ENCODE measurements at places on chromosomes 16 and 17.

DNA sequence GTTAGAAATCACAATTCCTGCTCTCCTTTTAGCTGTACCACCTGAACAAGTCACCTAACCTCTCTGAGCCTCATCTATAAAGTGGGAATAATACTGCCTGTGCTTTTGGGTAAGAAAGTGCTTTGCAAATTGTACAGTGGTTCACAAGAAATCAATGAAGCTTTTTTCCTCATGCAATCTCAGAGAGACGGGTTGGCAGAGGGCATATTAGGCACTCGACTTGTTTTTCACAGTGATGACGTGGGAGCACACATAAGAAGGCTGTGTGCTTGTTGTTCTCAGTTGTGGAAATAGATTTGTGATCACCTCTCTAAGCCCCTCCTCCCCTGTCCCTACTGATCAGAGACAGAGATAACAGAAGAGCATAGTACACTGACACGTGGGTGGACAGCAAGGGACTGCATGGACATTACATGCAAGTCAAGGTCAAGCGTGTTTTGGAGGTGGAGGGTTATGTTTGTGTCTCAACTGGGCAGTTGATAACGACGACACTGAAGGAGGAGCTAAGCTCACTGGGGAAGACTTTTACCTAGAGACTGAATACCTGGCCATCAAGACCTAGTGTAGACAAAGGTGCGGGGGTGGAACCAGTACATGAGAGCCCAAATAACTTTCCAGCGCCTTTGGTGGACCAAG, 1.7 kb upstream of the GPT2 start:
- no peak for DNase-seq

DNA sequence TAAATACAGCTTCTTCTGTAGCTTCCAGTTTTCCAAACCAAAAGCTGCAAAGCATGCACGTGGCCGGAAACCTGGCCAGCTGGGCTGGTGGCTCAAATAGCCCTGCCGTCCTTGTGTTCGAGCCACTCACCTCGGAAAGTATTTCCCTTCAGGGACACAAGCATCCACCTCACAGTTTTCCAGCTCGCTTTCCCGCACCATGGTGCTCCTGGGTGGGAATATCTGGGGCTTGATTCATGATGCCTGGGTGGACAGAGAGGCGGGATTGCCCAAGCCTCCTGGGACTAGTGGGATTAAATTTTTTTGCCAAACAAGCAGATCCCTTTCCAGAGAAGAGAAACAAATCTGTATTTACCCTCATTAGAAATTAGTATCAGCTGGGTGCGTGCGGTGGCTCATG, 7.1 kb upstream of the MVD start:
- DNase-seq, result no peak

GRCh38 chr17:80987941-80988461, 3.6 kb upstream of the CHMP6 start:
- DNase-seq, result no peak

GRCh38 chr16:1363501-1364041, 11.8 kb downstream of the GNPTG start:
- peak; percentile 34 for DNase-seq

DNA sequence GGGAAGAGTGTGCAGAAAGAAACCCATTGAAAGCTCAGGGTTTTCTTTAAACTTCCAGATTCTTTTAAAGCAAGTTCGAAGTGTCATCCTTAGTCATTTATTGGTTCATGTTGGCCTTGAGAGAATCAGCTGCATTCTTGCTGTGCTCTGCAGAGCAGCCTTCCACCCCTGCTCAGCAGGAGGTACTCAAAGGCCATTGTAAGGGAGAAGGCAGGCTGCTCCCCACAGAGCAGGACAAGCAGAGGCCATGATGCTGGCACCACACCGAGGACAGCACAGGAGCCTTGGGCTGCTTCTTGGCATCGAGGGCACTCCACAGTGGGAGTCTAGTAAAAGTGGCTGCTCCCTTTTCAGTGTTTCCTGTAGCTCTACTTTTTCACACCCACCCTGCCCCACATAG, 29.6 kb downstream of the NMT1 start:
- DNase-seq, result no peak

DNA sequence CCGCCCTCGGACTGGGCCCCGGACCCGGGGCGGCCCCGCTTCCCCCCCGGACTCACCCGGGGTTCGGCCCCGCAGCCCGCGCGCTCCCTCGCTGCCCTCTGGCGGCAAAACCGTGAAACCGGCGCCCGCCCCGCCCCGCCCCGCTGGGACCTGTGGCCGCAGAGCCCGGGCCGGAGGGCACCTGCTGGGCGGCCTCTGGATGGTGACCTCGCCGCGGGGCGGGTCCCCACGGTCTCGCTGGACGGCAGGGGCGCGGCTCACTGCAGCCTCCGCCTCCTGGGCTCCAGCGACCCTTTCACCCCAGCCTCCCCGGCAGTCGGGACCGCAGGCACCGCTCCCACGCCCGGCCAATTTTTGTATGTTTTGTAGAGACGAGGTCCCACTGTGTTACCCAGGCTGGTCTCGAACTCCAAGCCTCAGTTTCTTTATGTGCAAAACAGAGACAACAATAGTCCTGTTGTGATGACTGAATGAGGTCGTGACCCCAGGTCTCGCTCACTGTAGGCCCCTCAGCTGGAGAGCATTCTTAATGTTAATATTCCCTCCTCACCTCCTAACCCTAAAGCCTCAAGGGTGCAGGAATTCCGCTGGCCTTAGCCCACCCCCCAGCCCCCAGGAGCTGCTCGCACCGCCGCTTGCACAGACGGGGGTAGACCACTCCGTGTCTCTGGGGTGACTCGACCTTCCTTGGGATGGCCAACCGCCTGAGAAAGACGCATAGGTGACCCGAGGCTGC, 33.7 kb upstream of the RPH3AL start:
- DNase-seq, result peak; percentile 17

GRCh38 chr17:21539146-21539545, 153.2 kb upstream of the KCNJ18 start:
- no peak for DNase-seq

DNA sequence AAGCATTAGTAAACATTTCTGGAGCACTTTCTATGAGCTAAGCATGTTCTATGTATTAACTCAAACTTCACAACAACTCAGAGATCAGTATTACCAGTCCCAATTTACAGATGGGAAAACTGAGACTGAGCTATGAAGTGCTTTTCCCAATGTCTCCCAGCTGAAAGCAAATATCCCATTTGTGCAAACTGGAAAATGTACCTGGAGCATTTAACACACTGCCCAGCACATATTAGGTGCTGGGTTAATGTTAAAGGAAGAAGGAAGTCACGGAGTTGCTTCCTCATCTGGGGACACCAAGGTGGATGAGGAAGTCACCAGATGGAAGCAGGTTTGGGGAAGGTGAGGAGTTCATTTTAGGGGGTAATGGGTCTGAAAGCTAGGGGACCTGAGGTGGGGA, 66.1 kb downstream of the ABCC6 start:
- no peak for DNase-seq

- DNase-seq, result no peak
Observed at GRCh38 chr17:4221899-4222659, 41.7 kb downstream of the ANKFY1 start.

GRCh38 chr17:66739553-66739952, 95.4 kb upstream of the CACNG5 start:
- DNase-seq, result no peak

DNA sequence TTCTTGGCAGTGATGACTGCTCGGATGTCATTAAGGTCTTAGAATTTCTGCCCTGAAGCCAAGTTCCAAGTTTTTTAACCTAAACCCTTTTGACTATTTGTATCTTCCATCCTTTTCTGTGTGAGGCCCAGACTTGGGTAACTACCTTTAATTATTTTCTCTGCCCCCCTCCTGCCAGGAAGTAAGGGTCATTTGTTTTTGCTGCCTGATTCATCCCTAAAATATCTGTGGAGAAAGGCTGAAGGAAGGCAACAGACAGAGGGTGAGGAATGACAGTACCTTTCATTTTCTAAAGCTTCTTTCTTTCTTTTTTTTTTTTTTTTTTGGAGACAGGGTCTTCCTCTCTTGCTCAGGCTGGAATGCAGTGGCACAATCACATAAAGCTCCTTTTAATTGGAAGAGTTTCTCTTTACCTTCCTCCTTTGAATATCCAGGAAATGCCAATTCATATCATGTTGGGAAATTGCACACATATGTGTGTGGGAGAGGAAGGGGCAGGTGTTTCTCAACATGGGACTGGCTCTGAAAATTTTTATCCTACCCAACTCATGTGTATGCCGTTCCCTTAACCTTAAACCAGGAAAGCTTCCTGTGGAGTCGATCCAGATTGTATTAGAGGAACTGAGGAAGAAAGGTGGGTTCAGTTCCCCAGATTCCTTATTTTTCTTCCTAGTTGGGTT, 957 bp downstream of the VPS25 start:
- DNase-seq, result no peak

- DNase-seq, result peak; percentile 95
Observed at GRCh38 chr16:81238296-81239011, at the start of gene BCO1. TSS of gene BCO1 (plus strand) at chr16:81238689. CDS start at chr16:81238909, 220 bp downstream.

GRCh38 chr17:63292421-63292820, 153.7 kb downstream of the CYB561 start:
- DNase-seq, result no peak

GRCh38 chr16:379183-379960, 2.4 kb downstream of the PGAP6 start:
- peak; percentile 81 for DNase-seq

- DNase-seq, result no peak
Observed at GRCh38 chr16:66443269-66443652, 16.2 kb downstream of the BEAN1 start.

DNA sequence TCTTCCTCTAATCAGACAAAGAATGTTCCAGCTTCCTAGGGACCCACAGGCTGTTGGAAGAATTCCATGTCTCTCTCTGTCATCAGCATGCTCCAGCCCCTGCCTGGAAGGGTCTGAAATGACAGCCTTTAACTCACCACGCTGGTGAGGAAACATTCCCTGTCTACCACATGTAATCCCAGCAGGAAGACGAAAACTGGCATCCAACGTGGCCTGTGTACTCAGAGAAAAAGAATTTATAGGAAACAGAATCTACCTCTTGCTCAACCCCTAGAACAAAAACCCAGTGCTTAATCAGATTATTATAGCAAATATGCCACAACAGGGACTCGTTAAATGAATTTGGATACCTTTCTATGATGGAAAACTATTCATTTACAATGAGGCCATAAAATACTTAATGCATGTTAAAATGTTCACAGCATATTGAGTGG, 147.3 kb upstream of the FOXF1 start:
- no peak for DNase-seq

DNA sequence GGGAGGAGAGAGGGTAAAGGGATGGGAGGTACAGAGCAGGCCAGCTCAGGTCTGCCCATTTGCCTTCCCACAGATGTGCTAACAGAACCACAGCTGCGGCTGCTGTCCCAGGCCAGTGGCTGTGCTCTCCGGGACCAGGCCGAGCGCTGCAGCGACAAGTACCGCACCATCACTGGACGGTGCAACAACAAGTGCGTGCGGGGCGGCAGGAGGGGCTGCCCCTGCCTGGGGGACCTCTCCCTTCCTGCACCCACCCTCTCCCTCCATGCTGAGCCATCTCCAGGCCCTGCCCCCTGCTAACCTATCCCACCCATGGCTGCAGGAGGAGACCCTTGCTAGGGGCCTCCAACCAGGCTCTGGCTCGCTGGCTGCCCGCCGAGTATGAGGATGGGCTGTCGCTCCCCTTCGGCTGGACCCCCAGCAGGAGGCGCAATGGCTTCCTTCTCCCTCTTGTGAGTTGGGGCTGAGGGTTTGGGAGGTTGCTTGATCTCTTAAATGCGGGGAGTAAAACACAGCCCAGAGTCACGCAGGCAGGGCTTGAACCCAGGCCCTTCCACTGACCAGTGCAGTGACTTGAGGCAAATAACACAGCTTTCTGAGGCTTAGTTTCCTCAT, 1.2 kb downstream of the EPX start:
- no peak for DNase-seq

- no peak for DNase-seq
Observed at GRCh38 chr17:43982171-43982570, 22.3 kb upstream of the NAGS start.

DNA sequence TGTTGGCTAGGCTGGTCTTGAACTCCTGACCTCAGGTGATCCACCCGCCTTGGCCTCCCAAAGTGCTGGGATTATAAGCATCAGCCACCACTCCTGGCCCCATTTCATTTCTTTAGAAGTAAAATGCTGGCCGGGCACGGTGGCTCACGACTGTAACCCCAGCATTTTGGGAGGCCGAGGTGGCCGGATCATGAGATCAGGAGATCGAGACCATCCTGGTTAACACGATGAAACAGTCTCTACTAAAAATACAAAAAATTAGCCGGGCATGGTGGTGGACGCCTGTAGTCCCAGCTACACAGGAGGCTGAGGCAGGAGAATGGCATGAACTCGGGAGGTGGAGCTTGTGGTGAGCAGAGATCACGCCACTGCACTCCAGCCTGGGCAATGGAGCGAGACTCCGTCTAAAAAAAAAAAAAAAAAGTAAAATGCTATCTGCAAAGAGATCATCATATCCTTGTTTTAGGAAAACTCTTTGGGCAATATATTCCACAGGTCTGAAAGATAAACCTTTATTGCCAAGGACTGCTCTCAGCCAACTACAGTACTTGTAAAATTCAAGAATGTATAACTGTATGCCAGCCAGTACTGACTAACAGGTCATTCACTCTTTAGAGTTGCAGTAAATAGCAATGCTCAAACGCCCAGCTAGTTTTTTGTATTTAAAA, 3.8 kb downstream of the GJC1 start:
- no peak for DNase-seq

GRCh38 chr16:69349536-69349935, 2.0 kb downstream of the TMED6 start:
- no peak for DNase-seq

DNA sequence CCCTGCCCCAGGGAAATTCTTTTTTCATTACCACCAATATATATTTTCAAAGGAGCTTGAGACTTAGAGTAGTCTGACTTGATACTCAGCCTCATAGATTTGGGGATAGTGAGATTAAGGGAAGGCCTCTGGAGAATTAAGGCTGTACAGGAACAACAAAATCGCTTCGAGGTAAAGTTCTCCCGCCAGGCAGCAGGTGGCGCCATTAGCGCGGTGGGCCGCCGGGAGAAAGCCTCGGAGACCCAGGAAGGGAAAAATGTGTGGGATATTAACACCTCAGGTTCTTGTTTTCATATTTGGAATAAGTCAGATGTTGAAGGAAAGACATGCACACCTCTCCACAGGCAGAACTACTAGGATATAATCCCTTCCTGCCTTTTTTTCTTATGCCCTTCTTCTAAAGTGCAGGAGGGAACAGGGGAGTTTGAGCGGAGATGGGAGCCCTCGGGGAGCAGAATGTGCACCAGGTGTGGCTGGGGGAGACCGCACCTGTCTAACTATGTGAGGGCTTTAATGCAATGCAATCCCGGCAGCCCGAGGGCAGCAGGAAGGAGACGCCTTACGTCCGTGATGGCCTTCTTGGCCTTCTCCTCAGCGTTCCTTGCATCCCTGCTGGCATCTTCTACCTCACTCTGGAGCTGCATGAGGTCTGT, 25.9 kb downstream of the MYH3 start:
- peak; percentile 25 for DNase-seq

- DNase-seq, result no peak
Observed at GRCh38 chr17:57045868-57046704, 39.0 kb upstream of the AKAP1 start.

DNA sequence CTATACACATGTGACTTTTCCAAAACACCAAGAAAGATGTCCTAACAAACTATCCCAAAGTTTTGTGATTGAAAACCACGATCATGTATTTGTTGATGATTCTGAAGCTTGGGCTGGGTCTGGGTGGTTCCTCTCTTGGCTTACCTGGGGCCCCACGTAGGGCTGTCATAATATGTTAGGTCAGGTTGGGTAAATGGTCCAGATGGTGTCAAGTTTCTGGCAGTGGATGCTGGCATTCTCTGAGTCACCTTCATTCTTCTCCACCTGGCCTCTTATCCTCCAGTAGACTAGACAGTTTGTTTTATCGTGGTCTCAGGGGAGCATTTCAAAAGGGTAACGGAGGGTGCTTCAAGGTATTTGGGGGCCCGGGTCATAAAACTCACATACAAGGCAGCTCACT, 39.4 kb downstream of the SYCE1L start:
- peak; percentile 37 for DNase-seq
